ENCODE measurements at places on chromosomes 3 and 15.

GRCh38 chr3:108947855-108948254, 5.8 kb downstream of the GUCA1C start:
- no peak for DNase-seq

DNA sequence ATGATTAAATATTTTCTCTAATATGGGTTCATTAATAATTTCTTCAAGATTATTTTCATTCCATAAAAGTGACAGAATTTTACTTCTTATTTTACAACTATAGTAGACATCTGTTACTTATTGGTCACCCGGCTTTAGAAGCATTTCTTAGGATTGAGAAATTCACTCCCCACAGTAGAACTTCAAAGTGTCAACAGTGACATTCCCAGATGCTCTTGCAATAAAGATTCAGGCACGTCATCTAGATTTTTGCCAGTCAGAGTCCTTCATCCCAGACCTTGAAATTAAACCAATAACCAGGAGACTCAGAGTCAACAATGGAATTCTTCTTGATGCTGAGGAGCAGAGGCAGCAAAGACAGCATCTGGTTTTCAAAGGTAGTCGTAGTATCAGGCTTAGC, 190.8 kb downstream of the VGLL3 start:
- no peak for DNase-seq

DNA sequence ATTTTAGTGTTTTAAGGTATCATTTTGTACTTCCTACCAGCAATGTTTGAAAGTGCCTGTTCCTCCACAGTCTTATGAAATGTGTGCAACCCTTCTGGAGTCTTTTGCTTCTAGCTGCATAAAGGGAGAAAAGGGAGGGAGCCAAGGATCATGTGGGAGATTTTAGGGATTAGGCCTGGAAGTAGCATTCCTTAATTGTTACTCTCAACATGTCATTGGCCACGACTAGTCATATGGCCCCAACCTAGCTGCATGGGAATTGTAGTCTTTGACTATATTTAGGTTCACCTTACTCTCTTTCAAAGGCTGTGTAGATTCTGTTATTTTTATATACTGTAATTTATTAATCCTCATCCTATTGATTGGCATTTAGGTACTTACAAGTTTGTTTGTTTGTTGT, 14.9 kb downstream of the CRTAP start:
- no peak for DNase-seq

DNA sequence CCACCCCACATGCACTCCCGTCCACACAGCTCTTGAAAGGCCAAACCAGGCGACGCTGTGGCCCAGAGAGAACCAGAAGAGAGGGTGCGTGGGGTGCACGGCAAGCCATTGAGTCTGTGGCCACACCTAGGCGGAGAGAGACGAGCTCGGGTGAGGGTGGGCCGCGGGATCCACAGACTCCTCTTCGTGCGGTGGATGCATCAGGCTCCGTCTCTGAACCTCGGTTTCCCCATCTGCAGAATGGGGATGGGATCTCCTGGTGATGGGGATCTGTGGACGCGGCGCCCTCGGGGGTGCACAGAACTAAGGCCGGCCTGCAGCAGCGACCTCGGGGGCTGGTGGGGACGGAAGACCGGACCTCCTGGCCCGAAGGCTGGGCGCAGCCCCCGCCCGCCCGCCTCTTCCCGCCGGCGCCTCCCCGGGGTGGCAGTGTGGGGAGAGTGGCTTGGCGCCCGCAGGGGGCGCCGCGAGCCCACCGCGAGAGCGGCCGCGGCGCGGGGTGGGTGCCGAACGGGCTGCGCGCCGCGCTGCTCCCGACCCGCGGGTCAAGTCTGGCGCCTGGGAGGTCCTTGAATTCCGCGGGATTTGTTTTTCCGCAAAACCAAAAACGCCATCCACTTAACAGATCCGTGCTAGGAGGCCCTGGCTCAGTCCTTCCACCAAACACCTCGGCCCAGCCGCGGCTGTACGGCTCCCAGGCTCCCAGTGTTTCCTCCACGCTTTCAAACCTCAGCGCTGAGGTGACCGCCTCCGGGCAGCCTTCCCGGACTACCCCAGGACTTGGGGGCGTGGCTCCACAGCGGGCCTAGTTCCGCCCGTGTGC, 13.2 kb upstream of the ADPGK start:
- peak; percentile 21 for DNase-seq

DNA sequence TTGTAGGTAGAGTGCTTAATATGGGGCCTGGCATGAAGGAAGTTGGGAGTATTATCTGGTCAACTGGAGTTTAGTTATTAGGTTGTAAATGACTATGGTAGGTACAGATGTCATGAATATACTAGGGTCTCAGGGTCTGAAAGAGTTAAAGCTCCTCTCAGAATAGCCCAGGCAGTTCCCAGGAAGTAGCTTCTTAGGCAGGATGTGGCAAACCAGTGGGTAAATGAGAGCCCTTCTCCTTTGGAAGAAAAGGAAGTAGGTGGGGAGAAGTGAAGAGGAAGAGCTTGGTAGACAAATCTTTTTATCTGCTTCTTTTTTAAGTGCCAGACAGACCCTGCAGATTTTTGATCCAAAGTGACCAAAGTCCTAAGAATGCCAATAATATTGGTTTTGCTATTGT, 24.5 kb downstream of the MAP2K1 start:
- no peak for DNase-seq

GRCh38 chr3:146280864-146281263, 30.0 kb upstream of the PLSCR4 start:
- DNase-seq: no peak

- DNase-seq: no peak
Observed at GRCh38 chr15:54568381-54568780, 590.1 kb downstream of the UNC13C start.

GRCh38 chr15:84814916-84815315, 2.2 kb upstream of the ALPK3 start:
- DNase-seq: no peak

GRCh38 chr15:100017140-100017539, 283.9 kb upstream of the LYSMD4 start:
- no peak for DNase-seq
